ENCODE measurements at places on chromosomes 13 and 19.

DNA sequence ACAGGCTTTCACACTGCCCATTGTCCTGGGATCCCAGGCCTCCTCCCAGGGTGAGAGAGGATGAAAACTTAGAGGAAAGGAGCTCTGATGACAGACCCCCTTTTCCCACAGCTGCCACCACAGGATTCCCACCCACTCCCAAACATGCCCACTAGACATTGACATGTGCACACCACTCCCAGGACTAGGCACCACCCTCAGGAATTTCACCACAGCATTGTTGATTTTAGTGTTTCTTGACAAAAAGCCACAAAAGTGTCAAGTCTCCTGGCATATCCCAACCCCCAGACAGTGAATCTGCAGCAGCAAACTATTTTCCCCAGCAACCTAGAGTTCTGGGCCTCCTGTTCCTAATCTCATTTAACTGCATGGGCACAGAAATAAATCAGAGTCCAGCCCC, 10.1 kb downstream of the ZNF714 start:
- peak; percentile 14 for DNase-seq

DNA sequence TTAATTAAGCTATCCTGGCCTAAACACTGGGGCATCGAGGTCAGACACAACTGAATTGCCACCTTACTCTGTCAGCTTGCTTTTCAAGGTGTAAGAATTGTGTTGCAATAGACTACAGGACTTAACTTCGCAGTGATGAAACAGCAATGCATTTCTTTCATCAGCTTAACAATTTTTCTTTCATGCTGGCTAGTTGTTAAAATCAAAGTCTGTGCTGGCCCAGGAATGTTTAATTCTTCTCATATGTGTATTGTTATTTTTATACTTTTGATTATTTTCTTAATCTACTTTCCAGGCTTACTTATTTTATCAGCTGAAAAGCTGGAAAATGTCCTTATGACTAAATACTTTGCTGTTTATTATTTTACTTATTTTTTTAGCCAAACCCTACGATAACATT, 79.7 kb downstream of the EFNB2 start:
- DNase-seq = no peak

GRCh38 chr13:47025791-47026447, 129.1 kb upstream of the HTR2A start:
- DNase-seq = no peak

DNA sequence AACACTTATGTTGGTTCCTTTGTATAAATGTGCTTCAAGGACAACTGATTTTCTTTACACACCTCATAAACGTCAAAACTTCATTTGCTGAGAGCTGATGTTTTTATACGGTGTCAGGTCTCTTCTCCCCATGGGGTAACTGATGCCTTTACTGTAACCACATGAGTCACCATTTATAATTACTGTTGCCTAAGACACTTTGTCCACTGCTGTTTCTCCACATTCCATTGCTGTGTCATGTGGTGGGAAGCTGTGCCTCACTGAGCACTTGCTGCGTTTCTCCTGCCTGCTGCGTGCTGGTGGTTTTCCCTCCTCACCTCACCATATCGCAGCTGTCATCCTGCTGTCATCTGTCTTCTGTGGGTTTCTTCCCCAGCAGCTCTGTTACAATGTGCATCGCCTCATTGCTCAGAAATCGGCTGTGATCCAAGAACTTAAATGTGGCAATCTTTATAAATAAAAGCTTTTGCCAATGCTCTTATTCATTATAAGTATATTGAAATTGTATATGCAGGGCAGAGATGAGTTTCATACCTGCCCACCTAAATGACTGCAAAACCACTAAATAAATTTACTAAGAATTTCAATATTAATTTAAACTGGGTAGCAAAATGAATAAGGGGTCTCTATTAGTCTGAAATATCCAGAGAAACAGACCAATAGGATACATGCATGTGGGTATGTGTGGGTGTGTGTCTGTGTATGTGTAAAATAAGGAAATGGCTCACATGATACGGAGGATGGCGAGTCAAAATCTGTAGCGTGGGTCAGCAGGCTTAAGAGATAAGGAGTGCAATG, 547.0 kb upstream of the SLITRK5 start:
- DNase-seq = peak; percentile 4

GRCh38 chr13:40911341-40911740, 107.8 kb downstream of the ELF1 start:
- no peak for DNase-seq

- no peak for DNase-seq
Measured at GRCh38 chr13:68927387-68928026, 1180.1 kb upstream of the ATXN8OS start.

- DNase-seq = no peak
Measured at GRCh38 chr13:99738626-99739025, 232.9 kb downstream of the ZIC5 start.

DNA sequence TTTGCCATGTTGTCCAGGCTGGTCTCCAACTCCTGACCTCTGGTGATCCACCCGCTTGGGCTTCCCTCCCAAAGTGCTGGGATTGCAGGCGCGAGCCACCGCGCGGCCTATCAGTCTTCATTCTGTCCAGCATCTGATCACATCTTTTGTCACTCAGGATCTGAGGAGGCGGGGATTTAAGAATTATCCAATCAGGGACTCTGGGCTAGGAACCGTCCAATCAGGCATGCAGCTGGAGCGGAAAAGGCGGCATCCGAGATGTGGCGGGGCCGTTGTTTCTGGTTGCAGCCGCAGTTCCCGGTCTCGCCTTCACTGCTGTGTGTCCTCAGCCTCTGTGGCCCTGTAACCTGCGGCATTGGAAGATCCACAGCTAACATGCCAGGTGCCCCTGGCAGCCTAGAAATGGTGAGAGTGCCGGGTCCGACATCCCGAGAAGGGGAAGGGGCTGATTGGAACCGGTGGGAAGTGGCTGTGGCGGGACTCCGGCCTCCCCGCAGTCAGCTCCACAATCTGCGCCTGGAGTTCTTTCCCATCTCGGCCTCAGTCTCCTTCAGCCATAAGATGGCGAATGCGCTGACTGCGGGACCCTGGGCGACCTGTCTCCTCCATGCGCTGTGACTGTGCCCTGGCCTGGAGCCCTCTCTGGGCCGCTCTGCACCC, at the start of gene ZNF729:
ZNF729 (plus strand) TSS at position 291 of the 660 bp plus-strand sequence; CDS start at position 376, 85 bp downstream.
- DNase-seq = no peak

- DNase-seq = no peak
Measured at GRCh38 chr19:20307127-20307526, 140.1 kb downstream of the ZNF486 start.

GRCh38 chr13:21696865-21697448, 26.1 kb downstream of the FGF9 start:
- no peak for DNase-seq

DNA sequence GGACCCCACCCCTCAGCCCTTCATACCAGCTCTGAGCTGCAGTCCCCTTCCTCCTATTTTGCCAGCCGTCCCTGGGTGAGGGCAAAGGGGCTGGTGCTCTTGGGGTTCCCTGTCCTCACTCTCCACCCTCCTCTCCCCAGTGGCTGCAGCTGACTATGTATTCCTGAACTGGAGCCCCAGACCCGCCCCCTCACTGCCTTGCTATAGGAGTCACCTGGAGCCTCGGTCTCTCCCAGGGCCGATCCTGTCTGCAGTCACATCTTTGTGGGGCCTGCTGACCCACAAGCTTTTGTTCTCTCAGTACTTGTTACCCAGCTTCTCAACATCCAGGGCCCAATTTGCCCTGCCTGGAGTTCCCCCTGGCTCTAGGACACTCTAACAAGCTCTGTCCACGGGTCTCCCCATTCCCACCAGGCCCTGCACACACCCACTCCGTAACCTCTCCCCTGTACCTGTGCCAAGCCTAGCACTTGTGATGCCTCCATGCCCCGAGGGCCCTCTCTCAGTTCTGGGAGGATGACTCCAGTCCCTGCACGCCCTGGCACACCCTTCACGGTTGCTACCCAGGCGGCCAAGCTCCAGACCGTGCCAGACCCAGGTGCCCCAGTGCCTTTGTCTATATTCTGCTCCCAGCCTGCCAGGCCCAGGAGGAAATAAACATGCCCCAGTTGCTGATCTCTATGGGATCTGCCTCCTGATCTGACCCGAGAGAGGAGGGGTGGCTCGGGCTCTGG, 2.4 kb downstream of the COX7A1 start:
- DNase-seq = no peak

- DNase-seq = no peak
Measured at GRCh38 chr13:38826182-38826813, 139.4 kb downstream of the FREM2 start.

DNA sequence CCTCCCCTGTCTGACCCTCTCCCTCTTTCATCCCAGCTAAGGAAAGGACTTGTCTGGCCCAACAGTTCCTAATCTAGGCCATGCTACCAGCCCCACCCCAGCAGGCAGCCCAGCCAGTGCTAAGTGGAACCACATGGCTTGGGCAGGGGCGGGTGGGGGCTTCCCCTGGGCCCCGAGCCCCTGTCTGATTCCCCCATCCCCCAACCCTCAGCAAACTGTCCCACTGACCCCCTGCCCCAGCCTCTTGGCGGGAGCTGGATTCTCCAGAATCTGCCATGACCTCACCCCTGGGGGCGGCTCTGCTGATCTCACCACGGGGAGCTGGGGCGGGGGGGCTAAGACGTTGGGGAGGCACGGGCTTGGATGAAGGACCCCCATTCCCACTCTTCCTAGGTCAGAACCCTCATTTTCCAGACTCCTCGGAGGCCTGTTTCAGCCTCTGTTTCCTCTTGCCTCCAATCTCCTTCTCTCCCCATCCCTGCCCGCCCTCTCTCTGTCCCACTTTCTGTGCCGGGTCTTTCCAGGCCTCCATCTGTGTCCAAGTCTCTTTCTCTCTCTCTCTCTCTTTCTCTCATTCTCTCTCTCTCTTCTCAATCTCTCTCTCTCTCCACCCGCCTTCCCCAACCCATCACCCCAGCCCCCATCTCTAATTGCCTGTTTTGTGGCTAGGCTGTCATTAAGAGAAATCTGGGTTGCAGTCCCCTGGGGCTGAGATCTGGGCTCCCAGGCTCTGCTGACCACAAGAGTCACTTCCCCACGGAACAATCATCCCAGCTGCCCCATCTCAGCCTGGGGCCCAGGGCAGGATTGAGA, 2.7 kb downstream of the COL5A3 start:
- peak; percentile 29 for DNase-seq

GRCh38 chr19:54047616-54048015, 16.1 kb downstream of the VSTM1 start:
- DNase-seq = no peak

GRCh38 chr19:21023901-21024300, 3.4 kb downstream of the ZNF430 start:
- peak; percentile 68 for DNase-seq

DNA sequence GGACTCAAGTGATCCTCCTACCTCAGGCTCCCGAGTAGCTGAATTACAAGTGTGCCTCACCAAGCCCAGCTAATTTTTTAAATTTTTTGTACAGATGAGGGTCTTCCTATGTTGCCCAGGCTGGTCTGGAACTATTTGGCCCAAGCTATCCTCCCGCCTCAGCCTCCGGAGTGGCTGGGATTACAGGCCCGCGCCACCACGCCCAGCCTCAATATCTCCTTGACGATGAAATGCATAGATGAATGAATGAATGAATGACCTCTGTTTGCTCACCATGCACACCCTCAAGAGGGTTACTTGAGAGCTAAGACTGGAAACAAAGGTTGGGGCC, 14.9 kb upstream of the AP1M2 start:
- DNase-seq = no peak

DNA sequence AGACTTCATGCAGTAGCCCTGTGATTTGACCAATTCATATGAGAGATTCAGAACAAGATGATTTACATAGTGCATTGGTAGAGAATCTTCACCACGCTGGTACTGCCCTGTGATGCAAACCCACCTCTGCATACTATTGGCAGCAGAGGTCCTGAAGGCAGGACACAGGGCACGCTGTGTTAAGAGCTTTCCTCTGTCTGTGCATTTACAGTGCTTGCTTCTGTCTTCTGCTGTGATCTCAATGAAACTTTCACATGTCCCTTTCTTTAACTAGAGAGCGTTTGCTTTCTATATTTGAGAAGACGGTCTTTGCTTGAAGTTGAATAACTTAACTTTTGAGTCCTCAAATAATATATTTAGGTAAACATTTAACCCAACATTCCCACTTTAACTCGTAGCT, 219.0 kb upstream of the SPRY2 start:
- DNase-seq = no peak

DNA sequence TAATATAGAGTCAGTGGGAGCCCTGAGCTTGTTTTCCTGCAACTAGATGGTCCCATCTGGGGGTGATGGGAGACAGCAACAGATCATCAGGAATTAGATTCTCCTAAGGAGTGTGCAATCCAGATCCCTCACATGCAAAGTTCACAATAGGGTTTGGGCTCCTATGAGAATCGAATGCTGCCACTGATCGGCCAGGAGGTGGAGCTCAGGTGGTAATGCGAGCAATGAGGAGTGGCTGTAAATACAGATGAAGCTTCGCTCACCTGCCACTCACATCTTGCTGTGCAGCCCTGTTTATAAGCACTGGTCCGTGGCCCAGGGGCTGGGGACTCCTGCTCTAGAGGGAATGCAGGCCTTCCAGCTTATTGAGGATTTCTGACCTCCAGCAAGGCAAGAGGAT, 5.7 kb downstream of the ZNF558 start:
- no peak for DNase-seq

- peak; percentile 78 for DNase-seq
Measured at GRCh38 chr19:1856698-1857603, 6.4 kb downstream of the KLF16 start.

GRCh38 chr13:20882206-20882605, 20.3 kb downstream of the XPO4 start:
- no peak for DNase-seq

GRCh38 chr13:101451641-101452040, 834 bp upstream of the ITGBL1 start:
- no peak for DNase-seq
